Fibroblast of skin of scalp (primary cell): ENCODE measurements at places on chromosomes 5 and 9.

GRCh38 chr5:31720811-31721345 is 81.9 kb downstream of the PDZD2 start:
- DNase-seq: no peak

GRCh38 chr5:86565197-86565789 is 52.4 kb upstream of the COX7C start:
- no peak for DNase-seq

DNA sequence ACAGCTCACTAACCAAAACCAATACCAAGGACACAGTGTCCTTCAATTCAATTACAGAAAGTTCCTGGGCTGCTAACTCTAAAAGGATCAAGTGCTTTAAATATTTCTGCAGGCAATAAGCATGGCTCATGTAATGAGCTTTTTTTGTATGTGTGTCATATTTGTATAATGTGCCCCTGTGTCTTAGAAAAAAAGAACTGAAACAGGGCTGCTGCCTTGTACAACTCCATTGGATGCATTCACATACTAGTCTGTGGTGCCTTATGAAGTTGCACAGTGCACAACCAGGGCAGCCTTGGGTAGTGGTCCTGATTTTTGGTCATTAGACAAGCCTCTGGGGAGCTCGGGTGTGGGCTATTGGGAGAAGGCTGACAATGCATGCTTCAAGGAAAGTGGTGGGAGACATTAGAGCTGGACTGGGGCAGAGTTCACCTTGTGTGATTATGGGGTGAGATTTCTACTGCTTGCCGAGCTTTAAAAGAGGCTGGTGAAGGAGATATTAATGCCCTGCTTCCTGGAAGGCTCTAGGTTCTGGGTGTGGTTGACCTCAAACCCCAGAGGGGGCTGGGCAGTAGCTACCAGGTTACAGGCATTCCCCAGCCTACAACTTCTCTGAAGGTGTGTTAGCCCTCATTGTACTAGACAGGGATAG is 3.6 kb upstream of the CPEB4 start:
- DNase-seq: no peak

- peak; percentile 68 for DNase-seq
Measured at GRCh38 chr5:52961274-52961681, 27.9 kb upstream of the ITGA2 start.
